IPS-NIHi11 (cell line): ENCODE measurements at places on chromosomes 1 and 21.

GRCh38 chr1:10432910-10433700, 2.9 kb downstream of the CENPS start:
- DNase-seq: no peak

DNA sequence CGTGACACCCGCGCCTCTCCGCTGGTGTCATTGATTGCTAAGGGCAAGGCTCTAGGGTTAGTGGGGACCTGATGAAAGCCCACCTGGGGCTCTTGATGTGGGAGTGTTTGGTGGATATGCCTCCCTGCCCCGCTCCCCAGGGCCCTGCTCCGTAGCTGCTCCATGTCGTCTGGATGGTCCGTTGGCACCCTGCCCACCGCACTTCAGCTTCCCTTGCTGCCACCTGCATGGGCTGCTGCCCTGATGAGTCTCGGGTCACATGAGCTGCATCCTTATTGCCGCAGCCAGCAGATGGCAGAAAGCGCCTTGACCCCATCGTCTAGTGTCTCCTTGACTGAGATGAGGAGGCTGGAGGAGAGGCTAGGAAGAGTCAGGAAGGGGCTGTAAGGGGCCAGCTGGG, 439.4 kb downstream of the CAMTA1 start:
- peak; percentile 62 for DNase-seq

DNA sequence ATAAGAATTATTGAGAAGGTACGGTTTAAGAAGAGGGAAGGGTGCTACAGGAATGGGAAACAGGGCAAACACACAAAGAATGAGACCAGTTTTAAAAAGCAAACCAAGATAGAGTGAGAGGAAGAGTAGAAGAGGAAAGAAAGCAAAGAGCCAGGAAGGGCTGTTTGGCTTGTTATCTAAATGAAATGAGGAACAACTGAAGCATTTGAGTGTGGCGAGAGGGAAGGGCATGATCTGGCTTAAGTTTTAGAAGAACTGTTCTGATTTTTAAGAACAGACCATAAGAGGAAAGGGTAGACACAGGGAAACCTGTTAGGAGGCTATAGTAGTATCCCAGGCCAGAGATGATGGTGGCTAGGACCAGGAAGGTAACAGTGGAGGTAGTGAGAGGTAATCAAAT, 73.8 kb downstream of the TUT4 start:
- DNase-seq: no peak

DNA sequence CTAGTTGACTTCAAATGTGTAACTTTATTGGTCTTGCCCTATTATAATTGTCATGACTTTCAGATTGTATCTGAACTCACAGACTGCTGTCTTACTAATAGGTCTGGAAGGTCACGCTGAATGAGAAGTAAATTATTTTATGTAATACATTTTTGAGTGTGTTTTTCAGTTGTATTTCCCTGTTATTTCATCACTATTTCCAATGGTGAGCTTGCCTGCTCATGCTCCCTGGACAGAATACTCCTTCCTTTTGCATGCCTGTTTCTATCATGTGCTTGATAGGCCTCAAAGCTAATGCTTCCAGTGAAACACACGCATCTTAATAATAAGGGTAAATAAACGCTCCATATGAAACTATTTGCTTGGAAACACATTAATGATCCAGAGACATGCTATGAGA, 7.3 kb downstream of the RGS4 start:
- no peak for DNase-seq

GRCh38 chr1:118290046-118290445, 105.0 kb upstream of the SPAG17 start:
- no peak for DNase-seq

- no peak for DNase-seq
Observed at GRCh38 chr1:30648408-30649000, 74.9 kb downstream of the MATN1 start.

DNA sequence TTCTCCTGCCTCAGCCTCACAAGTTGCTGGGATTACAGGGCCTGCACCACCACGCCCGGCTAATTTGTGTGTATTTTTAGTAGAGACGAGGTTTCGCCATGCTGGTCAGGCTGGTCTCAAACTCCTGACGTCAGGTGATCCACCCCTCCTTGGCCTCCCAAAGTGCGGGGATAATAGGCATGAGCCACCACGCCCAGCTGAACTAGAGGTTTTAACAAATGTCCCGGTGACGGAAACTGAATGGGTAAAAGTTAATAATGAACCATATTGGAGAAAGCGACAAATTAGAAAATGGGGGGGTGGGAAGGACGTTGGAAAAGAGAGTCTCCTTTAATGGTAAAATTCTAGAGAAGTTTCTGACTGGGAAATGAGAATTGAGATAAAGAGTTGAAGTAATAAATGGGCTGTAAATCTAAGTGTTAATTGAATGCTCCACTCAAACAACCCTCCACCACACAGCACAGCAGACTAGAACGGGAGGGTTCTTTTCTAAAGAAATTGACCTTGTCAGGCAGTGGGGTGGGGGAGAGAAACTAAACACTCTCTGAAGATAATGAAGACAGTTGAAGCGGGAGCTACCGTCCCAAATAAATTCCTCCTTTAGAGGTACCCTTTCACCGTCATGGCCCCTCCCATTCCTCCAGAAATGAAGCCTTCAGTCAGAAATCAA, 46.9 kb upstream of the PUM1 start:
- DNase-seq: no peak

DNA sequence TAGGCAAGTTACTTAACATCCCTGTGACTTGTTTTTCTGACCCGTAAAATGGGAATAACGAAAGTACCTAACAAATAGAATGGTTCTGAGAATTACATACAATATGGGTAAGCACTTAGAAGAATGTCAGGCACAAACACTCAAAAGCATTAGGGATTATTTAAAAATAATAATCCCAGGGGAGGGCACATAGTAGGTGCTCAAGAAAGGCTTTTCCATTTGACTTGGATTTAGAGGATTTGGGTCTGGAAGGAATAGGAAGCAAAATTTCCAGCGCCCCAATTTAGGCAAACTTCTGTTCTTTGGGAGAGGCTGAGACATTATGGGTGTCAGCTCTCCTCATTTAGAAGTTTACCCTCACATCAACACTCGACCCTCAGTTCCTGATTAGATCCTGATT, 115.5 kb downstream of the SYF2 start:
- no peak for DNase-seq

DNA sequence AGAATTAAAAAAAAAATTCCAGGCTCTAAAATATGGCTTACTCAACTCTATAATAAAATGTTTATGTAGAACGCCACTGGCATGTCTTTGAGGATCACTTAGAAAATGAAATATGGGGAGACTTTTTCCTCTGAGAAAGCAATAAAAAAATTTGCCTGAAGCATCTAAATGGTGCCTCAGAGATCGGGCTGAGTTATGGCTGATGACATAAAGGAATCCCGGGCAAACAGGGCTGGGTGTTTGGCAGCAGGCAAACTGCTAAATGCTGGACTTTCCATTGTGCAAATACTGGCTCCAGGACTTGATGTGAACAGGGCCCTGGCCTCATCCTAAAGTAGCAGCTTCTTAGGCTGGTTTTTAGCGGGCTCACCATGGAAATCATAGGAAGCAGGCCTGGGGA, 44.5 kb upstream of the C1orf87 start:
- no peak for DNase-seq

DNA sequence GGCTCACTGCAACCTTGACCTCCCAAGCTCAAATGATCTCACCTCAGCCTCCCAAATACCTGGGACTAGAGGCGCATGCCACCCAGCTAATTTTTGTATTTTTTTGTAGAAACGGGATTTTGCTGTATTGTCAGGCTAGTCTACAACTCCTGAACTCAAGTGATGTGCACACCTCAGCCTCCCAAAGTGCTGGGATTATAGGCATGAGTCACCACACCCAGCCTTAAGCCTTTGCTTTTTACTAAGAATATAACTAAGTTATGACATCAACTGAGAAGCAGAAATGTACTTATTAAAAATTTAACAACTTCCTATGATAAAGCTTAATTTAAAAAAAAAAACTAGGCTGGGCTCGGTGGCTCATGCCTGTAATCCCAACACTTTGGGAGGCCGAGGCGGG, 8.9 kb upstream of the LSS start:
- no peak for DNase-seq

GRCh38 chr1:152487871-152488270, 22.7 kb upstream of the LCE5A start:
- DNase-seq: no peak

DNA sequence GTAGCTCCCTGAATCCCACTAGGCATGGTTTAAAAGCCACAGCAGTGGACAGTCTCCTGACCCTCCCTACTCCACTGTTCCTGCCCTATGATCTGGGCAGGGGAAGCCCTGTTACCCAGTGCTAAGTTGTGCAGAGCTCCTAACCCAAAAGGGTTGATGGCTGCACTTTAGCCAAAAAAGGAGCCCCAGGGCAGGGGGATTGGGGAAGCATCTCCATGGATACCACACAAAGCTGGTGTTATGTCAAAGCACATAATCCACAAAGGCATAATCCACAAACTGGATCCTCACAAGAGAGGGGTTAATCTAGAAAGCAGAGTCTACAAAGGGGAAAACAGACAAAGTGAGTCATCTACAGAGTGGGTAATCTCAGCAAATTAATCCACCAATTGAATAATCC, 5.7 kb downstream of the RSPO1 start:
- no peak for DNase-seq

DNA sequence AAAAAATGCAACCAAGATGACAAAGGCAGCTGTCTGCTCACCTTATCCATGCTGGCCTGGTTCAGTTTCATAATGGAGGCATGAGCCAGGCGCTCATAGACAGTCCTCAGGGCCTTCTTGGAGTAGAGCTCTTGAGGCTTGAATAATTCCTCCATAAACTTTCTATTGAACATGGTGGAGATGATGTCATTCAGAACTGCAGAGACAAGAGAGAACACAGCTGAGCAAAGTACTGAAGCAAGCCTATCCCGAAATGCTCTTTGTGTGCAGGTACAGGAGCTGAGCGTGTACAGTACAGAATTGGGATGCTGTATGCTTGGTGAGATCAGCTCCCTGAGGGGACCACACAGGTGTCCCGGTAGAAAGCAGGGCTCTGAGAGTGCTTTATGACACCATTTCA, 11.5 kb downstream of the OSCP1 start:
- DNase-seq: no peak

DNA sequence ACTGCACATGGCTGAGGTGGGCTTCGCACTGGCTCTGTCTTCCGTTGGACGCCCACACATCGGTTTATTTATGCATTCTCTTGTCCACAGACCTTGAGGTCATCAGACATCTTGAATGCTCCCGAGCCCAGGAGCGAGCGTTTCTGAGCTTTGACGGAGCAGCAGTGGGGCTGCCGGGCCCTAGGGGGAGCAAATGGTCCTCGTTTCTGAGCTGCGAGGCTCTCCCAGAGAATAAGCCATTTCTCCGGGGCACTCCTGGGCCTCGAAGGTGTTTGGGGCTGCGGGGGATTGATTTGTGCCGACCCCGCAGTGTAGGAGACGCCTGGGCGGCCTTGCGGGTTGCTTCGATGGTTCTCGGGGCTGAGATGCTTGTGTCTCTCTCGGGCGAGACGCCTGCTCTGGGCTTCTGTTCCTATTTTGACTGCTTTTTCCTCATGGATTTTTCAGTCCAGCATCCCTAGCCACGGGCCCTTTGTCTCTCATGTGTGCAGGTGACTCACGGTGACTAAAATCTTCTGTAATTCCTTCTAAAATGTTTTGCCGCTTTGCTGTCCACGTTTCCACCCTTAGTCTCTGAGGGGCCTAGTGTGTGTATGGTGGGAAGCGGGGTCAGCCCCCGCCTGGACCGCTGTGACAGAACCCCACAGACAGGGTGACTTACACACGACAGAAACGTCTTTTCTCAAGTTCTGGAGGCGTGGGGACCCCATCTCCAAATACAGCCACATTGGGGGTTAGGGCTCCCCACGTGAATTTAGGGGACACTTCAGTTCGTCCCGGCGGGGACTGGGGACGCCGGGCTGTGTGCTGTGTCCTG, 62.1 kb downstream of the FAAP20 start:
- DNase-seq: peak; percentile 77

DNA sequence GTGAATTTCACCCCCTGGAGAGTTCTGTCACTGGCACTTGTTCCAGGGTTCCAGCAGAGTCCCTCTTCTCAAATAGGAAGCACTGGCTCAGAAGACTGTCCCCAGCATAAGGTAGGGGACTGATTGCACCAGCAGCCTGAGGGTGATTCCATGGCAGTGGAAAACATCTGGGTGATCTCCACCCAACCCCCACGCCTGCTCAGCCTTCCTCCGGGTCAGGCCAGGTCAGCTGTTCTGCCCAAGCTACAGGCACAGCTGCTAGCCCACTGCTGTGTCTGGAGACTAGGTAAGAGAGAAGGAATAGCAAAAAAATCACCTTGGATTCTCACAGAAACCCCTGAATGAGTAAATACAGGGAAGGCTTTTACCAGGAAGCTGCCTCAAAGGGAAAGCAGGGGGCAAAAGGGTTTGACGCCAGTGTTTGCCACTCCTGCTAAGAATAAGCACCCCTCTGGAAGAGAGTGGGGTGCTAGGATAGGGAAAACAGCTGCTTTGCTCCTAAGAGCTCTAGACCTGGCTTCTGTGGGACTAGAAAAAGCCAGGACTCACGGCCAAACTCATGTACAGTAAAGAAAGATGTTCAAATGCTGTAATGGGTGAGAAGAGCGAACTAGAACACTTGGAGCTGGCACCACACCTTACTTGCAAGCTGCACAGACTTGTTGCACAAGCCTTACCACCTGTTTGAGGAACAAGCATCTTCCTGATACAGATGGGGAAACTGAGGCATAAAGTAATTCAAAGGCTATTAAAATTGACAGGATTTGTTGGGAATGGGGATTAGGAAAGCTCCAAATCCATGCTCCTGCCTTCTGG, 1.0 kb upstream of the DENND2D start:
- no peak for DNase-seq

DNA sequence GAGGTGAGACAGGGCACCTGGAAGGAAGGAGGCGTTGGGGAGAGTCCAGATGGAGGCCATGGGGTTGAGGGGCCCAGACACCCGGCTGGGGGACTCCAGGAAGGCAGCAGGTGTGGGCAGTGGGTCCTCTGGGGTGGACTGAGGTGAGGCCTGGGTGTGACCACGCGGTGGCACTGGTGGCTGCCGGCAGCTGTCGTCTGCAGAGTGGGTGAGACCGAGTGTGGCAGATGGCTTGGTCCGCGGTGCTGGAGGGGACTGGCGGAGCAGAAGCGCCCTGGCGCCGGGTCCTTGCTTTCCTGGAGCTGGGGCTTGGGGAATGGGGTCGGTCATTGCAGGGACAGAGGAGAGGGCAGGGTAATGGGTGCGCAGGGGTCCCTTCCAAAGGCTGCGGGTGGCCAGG, 12.5 kb downstream of the AGRN start:
- no peak for DNase-seq

DNA sequence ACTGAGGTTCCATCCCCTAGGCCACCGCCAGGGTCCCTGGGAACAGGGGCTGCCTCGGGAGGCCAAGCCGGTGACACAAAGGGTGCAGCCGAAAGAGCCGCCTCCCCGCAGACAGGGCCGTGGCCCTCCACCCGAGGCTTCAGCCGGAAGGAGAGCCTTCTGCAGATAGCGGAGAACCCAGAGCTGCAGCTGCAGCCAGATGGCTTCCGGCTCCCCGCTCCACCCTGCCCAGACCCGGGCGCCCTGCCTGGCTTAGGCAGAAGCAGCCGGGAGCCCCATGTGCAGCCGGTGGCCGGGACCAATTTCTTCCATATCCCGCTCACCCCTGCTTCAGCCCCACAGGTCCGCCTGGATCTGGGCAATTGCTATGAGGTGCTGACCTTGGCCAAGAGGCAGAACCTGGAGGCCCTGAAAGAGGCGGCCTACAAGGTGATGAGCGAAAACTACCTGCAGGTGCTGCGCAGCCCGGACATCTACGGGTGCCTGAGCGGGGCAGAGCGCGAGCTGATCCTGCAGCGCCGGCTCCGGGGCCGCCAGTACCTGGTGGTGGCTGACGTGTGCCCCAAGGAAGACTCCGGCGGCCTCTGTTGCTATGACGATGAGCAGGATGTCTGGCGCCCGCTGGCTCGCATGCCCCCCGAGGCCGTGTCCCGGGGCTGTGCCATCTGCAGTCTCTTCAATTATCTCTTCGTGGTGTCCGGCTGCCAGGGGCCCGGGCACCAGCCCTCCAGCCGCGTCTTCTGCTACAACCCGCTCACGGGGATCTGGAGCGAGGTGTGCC, 1.4 kb downstream of the KLHDC7A start:
- no peak for DNase-seq
